GOT3 (cell line): ENCODE measurements at places on chromosomes 12 and 14.

- DNase-seq: no peak
Measured at GRCh38 chr14:92472860-92473259, 40.7 kb upstream of the RIN3 start.

- no peak for DNase-seq
Measured at GRCh38 chr12:69649529-69649928, 38.8 kb upstream of the LRRC10 start.

DNA sequence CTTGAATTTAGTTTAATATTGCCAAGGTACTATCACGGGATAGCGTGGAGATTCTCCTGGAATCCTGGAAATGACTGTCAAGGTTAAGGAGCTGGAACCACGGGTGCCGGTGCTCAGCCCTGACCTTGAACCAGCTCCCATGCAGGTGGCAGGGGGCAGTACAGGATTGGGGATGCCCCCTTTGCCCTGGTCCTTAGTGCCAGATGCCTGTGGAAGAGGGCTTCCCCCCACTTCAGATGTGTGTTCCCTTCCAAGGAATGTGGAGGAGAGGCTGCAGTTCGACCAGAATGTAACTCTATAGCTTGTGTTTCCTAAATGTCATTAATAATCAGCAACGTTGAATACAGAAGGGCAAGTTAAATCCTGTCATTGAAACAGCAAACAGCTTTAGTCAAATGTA is 258.9 kb downstream of the VRK1 start:
- no peak for DNase-seq

DNA sequence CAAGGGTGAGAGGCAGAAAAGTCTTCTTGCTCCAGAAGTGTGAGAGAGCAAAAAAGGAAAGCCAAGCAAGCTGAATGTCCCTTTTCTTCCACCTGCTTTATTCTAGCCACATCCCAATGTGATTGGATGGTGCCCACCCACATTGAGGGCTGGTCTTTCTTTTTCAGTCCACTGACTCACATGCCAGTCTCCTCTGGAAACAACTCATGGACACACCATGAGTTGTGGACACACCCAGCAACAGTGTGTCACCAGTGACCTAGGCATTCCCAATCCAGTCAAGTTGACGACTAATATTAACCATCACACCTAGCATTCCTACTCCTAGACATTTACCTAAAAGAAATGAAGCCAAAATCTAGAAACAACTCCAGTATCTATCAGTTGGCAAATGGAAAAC is 7.2 kb upstream of the DICER1 start:
- DNase-seq: no peak

- no peak for DNase-seq
Measured at GRCh38 chr12:1566449-1567135, 27.8 kb downstream of the FBXL14 start.

- no peak for DNase-seq
Measured at GRCh38 chr12:122874081-122874480, 21.8 kb downstream of the VPS37B start.

- DNase-seq: no peak
Measured at GRCh38 chr12:124413401-124413800, 118.5 kb downstream of the RFLNA start.

DNA sequence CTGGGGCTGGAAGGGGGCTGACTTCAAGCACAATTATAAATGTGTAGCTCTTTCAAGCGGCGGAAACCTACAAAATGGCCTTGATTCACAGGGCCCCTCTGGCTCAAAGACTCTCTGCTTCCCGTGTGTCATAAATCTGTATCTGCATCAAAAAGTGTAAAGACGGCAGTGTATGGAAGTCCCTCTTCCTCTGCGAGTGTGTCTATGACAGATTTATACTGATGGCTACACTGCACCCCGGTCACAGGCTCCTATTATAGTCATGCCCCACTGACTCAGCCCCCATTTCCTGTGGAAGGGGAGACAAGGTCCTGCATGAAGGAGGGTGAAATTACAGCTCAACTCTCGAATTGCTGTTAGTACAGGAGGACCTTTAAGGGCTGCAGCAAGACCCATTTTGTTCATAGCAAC is 68.6 kb downstream of the HMGA2 start:
- DNase-seq: no peak

GRCh38 chr12:76018111-76018510 is 13.5 kb downstream of the PHLDA1 start:
- DNase-seq: no peak

DNA sequence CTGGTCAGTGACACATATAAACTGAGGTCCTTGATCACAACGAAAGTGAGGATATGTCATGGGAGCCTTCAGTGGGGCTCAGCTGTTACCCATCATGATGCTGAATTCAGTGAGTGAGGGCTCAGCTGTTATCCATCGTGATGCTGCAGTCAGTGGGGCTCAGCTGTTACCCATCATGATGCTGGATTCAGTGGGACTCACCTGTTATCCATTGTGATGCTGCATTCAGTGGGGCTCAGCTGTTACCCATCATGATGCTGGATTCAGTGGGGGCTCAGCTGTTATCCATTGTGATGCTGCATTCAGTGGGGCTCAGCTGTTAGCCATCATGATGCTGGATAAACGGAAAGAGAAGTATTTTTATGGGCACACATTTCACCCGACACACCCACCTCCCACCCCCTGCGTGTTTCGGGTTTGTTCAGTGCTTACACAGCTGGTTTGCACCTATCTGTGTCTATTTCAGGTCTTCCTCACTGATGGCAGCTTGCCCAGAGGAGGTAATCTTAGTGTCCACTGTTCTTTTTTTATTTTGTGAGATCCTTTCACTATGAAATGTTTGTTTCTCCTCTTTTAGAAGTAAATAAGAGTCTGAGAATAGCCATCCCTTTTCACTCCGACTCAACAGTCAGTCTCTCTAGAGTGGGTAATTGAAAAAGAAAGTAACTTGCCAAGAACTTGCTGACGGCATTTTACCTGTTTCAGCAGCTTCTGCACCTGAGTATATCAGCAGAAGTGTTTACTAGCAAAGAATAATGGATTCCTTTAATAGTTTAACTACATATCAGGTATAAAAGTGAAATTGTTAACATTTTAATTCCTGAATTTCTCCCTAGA is 183.0 kb downstream of the ERC1 start:
- DNase-seq: no peak

DNA sequence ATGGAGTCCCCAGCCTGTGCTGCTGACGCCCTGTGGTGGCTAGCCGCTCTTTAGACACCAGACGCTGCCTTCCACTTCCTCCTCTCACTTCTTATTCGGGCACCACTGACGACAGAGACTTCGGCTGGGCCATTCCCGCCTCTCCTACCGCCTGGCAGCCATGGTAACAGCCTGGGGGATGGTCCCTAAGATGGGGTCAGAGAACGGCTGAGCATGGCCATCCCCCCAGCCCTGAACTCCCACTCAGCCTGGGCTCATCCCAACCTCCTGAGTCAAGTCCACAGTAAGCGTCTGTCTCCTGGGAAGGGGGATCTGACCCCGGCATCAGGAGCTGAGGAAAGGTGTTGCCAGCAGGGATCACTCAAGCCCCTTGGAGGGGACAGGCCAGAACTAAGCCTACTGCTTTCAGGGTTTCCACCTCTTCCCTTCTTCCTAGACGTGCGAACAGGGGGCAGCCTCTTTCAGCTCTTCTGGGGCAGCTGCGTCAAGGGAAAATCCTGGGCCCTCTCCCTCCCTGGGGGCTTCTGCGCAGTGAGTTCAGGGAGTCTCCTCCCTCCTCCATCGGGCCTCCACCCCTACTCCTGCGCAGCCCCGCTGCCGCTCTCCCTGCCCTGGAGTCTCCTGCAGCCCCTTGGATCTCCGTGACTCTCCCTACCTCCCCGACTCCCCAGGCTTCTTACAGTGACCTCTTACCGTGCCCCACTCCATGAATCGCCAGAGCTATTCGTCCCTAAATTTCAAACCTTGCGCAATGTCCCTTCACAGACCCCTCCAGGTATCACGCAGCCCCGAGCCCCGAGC is 643 bp upstream of the TAMALIN start:
- no peak for DNase-seq

GRCh38 chr14:21069388-21070082 is 569 bp upstream of the ARHGEF40 start:
- DNase-seq: no peak

DNA sequence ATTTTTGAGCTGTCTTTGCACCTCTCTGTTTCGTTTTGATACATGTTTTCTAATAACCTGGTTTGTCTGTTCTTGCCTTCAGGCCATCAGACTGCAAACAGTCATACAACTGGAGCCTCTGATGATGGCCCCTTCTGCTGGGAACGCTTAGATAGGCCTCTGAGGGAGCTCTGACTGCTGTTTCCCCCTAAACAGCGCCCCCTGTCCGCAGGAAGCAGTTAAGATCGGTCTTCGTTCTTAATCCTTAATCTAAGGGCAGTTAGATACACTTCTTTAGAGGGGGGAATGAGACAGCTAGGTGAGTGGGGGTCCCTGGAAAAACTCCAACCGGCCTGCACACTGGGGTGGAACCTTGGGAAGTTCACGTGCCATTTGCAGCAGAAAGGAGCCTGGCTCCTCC is 1338.8 kb upstream of the SEL1L start:
- no peak for DNase-seq

- DNase-seq: no peak
Measured at GRCh38 chr12:8916154-8916553, 1.8 kb downstream of the PHC1 start.

GRCh38 chr12:95380997-95381786 is 92.8 kb upstream of the METAP2 start:
- no peak for DNase-seq

DNA sequence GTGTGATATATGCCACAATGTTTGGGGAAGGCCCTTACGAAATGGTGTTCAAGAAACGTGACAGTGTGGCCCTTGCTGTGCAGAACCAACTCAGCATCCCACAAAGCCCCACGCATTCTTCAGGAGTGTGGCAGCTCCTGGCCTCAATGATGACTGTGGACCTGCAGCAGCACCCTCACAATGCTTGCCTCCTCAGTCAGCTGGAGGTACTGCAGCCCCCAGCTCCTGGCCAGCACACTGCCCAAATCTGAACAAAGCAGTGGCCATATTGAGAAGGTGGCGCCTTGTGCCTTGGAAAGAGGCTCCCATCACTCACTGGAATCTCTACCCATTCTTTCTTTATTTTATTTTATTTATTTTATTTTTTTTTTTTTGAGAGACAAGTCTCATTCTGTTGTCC is 10.4 kb downstream of the POLE2 start:
- DNase-seq: no peak

DNA sequence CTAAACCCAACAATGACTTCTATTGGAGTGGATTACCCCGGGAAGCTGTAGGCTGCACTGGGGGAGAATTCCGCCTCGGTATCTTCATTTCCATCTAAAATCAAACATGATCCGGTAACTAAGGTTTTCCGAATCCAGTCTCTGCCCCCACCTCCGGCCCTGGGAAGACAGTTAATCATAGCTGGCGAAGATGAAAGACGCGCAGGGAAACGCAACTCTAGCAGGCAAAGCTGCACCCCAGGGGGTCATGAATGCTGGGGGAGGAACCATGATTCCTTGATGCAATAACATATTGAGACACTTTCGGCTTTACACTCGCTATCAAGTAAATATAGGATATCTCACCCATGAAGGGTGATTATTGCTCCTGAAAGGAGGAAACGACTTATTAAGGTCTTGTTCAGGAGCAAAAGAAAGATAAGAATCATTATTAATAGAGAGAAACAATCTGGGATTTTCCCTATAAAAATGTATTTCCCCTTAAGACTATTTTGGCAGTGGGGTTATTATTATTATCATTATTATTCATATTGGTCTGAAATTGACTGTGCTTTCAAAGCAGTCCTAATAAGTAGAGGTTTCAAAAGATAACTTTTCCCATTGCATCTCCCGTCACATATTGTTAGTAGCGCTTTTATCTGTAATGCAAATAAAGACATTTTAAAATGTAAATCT is 614.9 kb downstream of the VRK1 start:
- DNase-seq: no peak

DNA sequence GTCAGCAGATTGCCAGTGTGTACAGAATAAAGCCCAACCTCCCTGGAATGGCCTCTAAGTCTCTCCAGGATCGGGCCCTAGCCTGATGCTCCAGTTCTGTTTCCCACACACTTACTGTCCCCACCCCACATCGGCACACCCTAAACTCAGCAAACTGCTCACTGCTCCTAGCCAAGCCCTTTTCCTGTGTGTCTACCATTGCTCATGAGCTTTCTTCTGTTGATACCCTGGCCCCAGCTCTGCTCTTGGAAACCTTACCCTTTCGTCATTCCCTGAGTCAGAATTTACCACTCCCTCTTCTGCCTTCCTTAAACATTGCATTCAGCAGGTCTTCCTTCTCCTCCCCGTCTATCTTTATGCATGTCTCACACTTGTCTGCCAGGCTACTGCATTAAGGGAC is 158.9 kb downstream of the TMX1 start:
- DNase-seq: no peak

- no peak for DNase-seq
Measured at GRCh38 chr12:3263939-3264922, 187.1 kb downstream of the TSPAN9 start.

DNA sequence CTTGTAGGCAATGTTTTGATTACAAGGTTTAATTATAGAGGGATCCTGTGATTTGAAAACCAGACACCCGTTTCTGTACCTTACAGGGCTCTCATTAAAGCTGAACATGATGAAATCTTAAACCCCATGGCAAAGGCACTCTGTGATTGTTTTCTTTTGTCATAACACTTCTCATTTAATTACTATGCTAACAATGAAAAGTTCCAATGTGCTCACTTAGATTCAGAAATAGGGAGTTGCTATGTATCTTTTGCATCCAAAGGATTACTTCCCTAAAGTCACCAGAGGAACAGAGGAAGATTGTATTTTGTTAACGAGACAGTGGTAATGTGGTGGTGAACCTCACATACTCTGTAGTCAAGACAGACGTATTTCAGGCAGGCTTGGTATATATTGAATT is 81.5 kb upstream of the MYF6 start:
- no peak for DNase-seq

DNA sequence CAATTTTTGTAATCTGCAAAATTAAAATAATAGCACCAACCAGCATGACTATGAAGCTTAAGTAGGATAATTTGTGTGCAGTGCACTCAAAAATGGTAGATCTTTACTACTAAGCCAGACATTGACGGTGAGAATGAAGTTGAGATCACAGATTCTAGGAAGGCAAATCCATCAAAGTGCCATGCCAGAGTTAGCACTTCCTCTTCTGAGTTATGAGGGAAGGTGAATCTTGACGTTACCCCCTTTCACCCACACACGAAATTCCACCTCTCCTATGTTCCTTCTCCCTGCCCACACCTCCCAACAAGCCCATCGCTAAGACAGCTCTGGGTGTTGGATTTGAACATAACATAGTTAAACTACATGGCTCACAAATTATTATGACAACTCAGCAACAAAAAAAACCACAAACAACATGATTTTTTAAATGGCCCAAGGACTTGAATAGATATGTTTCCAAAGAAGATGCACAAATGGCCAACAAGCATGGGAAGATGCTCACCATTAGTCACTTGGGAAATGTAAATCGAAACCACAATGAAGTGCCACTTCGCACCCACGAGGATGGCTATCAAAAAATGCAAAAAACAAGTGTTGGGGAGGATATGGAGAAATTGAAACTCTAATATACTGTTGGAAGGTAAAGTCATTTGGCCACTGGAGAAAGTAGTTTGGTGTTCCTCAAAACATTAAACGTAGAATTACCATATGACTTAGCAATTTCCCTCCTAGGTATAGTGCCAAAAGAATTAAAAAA is 119.3 kb upstream of the RAP1B start:
- DNase-seq: no peak

GRCh38 chr12:124480469-124481256 is 86.7 kb downstream of the NCOR2 start:
- DNase-seq: no peak

- DNase-seq: no peak
Measured at GRCh38 chr12:68577949-68578348, 32.8 kb upstream of the RAP1B start.

- no peak for DNase-seq
Measured at GRCh38 chr12:26298785-26299621, 103.6 kb downstream of the SSPN start.

- DNase-seq: no peak
Measured at GRCh38 chr12:42396473-42397259, 70.7 kb downstream of the PPHLN1 start.
